ENCODE measurements at places on chromosomes 6 and 20.
A peak's percentile ranks its signal among the peaks of the same experiment; 100 is the strongest.

GRCh38 chr6:166599205-166599604, 12.7 kb upstream of the RAMACL start:
- no peak for DNase-seq
- H3K27ac ChIP-seq = peak overlapping the region; percentile 57
- H3K4me1 ChIP-seq = peaks cover 7% of the 10 kb centered on the region
- no peak overlapping the region for H3K4me3 ChIP-seq

DNA sequence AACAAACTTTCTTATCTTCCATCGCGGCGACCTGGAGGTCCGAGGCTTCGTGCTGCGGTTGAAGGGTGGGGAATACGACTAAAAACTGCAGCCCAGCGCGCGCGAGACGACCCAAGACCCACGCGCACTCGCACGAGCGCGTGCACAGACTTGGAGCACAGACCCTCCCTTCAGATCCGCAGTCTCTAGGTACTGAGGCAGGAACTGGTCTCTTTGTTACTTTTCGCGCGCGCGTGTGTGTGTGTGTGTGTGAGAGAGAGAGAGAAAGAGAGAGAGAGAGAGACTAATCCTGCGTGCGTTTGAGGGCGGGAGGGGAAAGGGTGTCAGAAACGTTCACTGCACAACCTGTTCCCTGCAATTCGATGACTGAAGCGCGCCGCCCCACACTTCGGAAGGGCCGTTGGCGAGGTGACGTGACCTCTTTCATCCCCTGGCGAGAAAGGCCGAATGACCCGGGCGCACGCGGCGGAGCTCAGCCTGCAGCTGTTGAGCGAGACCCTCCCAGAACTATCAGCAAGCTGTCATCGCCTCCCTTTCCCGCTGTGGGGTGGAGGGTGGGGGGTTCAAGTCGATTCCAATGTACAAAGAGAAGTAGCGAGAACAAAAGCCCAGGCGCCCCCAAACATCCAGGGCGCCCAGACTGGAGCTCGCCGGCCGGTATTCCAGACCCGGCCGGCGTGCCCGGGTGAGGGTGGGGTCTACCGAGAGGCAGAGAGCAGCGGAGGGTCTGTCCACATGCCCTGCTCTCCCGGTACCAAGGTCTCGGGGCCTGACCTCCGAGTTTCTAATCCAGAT, 1.5 kb upstream of the TUBB2B start:
- peak overlapping the region; percentile 23 for H3K4me3 ChIP-seq
- peaks cover 66% of the 10 kb centered on the region for H3K27me3 ChIP-seq
- DNase-seq = peak; percentile 63
- H3K27ac ChIP-seq = no peak overlapping the region
- peaks cover 6% of the 10 kb centered on the region for H3K36me3 ChIP-seq
- peaks cover 55% of the 10 kb centered on the region for H3K4me1 ChIP-seq

DNA sequence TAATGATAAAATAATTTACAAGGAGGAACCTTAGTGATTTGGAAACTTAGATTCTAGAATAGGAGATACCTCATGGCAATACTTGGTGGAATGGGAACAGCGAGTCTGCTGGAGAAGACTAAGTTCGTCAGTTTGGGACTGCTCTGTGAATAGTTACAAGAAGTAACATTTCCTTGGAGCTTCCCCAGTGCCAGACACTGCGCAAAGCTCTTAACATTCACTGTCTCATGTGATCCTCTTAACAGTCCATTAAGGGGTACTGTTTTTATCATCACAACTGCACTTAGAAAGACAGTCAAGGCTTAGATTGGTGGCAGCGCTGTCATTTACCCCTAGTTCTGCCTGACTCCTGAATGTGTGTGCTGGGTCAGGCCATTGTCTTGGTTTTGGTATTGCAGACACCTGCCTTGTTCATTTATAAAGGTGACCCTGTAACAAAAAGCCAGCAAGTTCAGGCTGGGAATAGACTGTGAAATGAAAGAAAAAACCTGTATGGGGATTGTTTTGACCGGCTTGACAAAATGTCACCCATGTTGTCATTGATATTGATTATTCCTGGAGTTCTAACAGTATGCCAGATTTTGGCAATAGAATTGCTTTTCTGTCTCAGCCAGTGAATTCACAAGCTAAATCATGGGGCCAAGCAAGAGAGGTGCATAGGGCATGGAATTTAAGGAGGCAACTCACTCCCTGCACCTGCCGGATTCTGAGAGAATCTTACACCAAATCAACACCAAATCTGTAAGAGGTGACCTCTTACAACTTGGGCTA, 118.4 kb downstream of the SASH1 start:
- DNase-seq = peak; percentile 67
- H3K4me1 ChIP-seq = peaks cover 22% of the 10 kb centered on the region
- H3K27ac ChIP-seq = peak overlapping the region; percentile 52
- H3K4me3 ChIP-seq = no peak overlapping the region
- peaks cover 9% of the 10 kb centered on the region for H3K36me3 ChIP-seq
- H3K27me3 ChIP-seq = no peaks in the 10 kb centered on the region

GRCh38 chr6:83199863-83200225, 6.7 kb downstream of the RWDD2A start:
- no peak overlapping the region for H3K4me3 ChIP-seq
- H3K4me1 ChIP-seq = no peaks in the 10 kb centered on the region
- H3K27me3 ChIP-seq = no peaks in the 10 kb centered on the region
- H3K27ac ChIP-seq = no peak overlapping the region
- no peak for DNase-seq
- peaks cover 22% of the 10 kb centered on the region for H3K36me3 ChIP-seq

- peaks cover 25% of the 10 kb centered on the region for H3K36me3 ChIP-seq
- H3K27me3 ChIP-seq = no peaks in the 10 kb centered on the region
- peak; percentile 76 for DNase-seq
- H3K27ac ChIP-seq = peak overlapping the region; percentile 88
- H3K4me3 ChIP-seq = no peak overlapping the region
These were observed 116.5 kb downstream of the TCP11 start for GRCh38 chr6:35024551-35025054.

GRCh38 chr6:130993292-130993765, 69.7 kb downstream of the EPB41L2 start:
- DNase-seq = no peak
- no peak overlapping the region for H3K27ac ChIP-seq
- H3K27me3 ChIP-seq = no peaks in the 10 kb centered on the region
- H3K4me1 ChIP-seq = peaks cover 2% of the 10 kb centered on the region

GRCh38 chr6:127053032-127053874, 65.2 kb upstream of the RSPO3 start:
- H3K27ac ChIP-seq = no peak overlapping the region
- no peaks in the 10 kb centered on the region for H3K27me3 ChIP-seq
- H3K4me3 ChIP-seq = no peak overlapping the region
- H3K36me3 ChIP-seq = no peaks in the 10 kb centered on the region

Data from muscle of leg (tissue), 16 donors.